GM04504 (cell line): ENCODE measurements at places on chromosomes 7 and 10.
A peak's percentile ranks its signal among the peaks of the same experiment; 100 is the strongest.

DNA sequence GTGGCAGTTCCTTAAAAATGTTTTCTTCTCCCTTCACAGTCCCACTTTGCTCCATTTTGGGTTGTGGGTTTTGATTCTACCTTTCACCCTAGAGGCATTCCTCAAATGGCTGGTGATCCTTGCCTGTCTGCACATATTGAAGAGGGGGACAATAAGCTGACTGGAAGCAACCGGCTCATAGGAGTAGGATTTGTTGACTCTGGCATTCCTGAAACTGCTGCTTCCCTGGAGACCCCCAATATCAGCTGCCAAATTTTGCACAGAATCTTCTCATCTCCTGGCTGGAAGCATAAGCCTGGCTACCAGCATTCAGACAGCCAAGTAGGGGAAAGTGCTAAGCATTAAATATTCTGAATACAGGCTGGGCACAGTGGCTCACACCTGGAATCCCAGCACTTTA is 53.7 kb downstream of the KIF5B start:
- no peak for DNase-seq

- no peak for DNase-seq
Measured at GRCh38 chr10:132444877-132445351, 47.9 kb downstream of the PWWP2B start.

DNA sequence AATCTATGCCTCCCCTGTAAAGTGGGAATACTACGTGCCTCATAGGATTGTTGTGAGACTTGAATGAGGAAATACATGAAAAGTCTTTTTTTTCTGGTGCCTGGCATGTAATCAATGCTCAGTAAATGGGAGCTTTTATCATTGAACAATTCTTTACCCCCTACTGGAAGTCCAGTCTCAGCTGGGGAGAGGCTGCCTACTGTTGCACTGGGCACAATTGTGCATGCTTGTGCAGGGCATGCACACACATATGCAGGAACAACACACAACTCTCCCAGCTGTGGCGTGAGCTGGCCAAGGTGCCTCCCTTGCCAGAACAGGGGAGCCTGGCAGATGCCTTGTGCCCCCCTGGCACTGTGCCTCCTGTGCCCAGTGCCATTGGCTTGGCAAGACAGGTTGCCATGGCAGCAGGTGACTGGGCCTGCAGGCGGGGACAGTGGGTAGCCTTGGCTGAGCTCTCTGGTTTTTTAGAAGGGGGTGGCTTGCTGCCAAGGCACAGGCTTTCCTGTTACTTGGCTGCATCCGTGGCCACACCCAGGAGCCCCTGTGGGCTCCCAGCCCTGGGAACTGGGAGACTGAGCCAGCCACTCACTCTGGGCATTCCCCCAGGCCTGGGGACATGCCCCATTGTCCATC is 16.1 kb upstream of the PALD1 start:
- DNase-seq = no peak

- DNase-seq = peak; percentile 67
Measured at GRCh38 chr7:42238709-42239366, 1.8 kb upstream of the GLI3 start.

- DNase-seq = no peak
Measured at GRCh38 chr10:21993360-21994001, 10.0 kb downstream of the DNAJC1 start.

GRCh38 chr7:41933427-41933826 is 230.5 kb upstream of the INHBA start:
- DNase-seq = no peak

GRCh38 chr7:80584778-80585177 is 53.7 kb upstream of the CD36 start:
- no peak for DNase-seq

DNA sequence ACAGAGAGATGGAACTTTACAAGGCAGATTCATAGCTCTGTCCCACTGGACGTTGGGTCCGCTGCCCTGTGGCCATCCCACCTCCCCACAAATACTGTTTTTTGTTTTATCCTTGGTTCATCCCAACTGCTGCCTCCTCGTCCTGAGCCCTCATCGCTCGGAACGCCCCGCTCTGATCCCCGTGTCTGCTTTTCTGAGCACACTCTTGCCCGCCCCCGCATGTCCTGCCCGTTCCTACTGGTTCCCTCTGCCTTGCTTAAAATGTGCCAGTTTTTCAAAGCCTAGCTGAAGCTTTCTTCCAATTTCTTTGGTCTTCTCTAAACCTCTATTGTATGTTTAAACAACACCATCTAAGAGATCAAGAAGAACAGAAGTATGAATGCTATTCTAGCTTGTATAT is 19.4 kb downstream of the RNF32 start:
- DNase-seq = no peak

- DNase-seq = peak; percentile 77
Measured at GRCh38 chr10:99775850-99776249, 6.6 kb upstream of the ABCC2 start.

DNA sequence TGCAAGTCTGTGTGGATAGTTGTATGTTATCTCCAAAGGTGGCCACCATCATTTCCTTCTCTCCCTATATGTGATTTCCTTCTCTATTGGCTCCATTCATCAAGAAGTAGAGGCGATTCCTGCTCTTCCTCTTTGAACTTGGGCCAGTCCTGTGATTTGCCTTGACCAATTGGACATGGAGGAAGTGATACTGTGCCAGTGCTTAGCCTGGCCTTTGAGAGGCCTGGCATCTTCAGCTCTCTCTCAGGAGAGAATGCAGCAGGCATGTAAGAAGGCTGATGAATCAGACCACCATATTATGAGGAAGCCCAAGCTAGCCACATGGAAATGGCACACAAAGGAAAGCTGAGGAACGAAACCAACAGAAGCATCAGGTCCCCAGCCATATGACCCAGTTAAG is 195.0 kb upstream of the SVIL start:
- no peak for DNase-seq

DNA sequence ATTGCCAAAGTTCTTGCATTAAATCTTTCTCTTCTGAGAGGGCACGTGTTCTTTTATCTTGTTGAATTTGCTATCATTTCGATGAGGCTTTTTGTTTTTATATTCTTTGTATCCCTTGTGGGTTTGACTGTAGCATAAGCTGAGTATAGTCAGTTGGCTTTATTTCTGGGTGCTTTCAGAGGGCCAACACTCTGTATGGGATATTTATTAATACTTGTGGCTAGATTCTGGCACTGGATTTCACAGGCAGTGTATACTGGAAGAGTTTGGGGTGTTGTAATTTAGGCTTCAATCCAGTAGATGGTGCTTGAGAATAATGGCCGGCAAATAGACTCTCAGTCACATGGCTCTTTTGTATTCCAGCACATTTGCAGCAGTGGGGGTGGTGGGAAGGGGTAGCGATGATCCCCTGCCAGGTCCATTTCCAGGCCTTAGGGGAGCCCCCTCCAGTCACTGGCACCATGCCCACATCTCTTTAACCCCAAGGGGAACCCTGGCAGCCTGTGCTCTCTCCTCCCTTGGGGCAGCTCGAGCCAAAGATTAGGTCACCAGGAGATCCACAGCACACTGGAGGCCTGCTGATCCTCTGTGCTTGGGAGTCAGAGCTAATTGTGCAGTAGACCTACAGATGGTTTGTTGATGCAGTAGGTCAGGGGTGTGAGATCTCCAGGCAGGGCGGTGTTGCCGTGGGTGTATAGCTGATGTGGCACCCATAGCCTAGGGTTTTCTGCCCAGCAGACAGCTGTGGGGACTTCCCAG is 81.8 kb downstream of the PTPN20 start:
- peak; percentile 12 for DNase-seq

GRCh38 chr10:4285121-4285520 is 500.1 kb upstream of the KLF6 start:
- DNase-seq = no peak

DNA sequence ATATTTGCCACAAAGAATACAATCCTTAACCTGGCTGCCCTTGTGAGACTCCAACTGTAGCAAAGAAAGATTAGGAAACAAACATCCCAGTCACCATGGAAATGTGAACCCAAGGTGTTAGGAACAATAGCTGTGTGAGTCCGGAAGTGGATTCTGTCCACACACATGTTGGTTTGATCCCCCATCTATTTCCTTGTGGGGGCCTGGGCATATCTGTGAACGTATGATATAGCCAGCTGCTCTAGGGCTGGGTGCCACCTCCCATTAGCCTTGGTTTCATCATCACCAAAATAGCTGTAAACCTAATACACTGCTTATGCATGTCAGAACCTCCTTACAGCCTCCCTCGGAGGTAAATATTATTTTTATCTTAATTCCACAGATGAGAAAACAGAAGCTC is 26.4 kb downstream of the GRK5 start:
- no peak for DNase-seq

DNA sequence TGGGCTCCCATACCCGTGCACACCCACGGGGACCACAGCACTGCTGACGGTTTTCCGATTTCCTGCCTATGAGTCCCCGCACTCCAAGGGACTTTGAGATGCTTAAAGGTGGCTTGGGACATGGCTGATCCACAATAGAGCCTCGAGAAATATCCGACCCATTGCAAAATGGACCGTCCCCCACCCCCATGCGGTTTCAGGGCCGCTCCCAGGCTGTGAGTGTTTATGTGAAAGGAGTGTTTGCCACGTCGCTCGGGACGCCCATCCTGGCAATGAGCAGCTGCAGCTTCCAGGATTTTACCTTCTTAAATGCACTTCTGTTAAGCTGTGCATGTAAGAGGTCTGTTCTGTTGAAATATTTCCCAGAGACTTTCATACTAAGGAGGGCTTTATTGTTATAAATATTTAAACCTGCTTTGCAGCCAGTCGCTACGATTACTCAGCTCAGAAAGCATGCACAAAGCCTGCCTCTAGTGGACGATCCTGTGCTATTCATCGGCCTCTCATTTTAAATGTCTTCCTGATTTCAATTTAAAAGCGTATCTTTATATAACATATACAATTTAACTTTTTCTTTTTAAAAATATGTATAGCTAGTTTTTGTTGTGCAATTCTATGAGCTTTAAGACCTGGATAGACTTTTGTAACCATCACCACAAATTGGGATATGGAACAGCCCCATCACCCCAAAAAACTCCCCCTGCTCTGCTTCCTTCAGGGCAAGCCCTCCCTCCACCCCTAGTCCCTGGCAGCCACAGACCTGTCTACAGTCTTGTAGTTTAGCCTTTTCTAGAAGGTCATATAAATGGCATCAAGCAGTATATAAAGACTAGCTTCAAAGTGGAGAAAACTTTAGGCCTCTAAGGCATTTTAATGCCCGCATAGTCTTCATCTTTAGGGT is 418.3 kb downstream of the PAXIP1 start:
- no peak for DNase-seq

- DNase-seq = no peak
Measured at GRCh38 chr10:72588266-72588665, 37.6 kb downstream of the MICU1 start.

GRCh38 chr10:98135222-98135899 is 904 bp downstream of the R3HCC1L start:
- DNase-seq = no peak

- no peak for DNase-seq
Measured at GRCh38 chr10:62069452-62070178, 168.1 kb downstream of the ARID5B start.

GRCh38 chr7:155188821-155189581 is 108.7 kb upstream of the INSIG1 start:
- DNase-seq = no peak

- DNase-seq = no peak
Measured at GRCh38 chr7:54722026-54722425, 37.0 kb downstream of the SEC61G start.

GRCh38 chr10:106405141-106405540 is 759.4 kb downstream of the SORCS1 start:
- no peak for DNase-seq

DNA sequence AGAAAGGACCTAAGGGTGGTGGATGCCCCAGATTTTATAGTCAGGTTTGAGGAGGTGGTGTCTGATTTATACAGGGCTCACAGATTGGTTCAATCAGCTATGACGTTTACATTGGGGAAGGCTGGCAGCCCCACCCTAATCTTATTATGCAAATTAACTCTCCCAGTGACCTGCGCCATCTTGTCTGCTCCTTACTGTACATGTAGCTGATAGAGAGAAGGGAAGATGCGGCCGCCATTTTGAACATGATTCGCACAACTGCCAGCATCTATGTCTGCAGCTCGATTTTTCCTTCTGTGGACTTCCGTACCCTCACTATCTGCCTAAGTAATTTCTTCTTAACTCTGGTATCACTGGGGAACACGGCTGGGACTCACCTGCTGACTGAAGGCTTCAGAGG is 619.0 kb upstream of the DPP6 start:
- no peak for DNase-seq

DNA sequence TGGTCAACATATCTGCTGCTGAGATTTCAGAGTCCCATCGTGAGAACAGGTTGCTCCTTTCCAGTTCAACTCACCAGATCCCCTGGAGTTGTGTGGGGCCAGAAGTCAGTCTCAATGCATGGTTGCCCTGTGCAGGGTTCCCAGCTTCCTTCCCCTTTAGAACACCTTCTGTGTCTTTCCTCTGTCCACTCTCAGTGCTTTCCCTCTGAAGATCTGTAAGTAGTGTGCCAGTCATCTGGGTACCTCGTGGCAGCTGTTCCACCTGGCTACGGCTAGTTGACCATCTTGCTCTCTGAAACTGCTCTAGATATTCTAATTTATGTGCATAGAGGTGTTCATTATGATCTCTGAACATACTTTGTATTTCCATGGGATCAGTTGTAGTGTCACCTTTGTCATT is 36.1 kb upstream of the PRSS37 start:
- DNase-seq = no peak

GRCh38 chr10:28127881-28128280 is 129.0 kb upstream of the ODAD2 start:
- DNase-seq = no peak

- no peak for DNase-seq
Measured at GRCh38 chr10:88875081-88875480, 5.0 kb upstream of the STAMBPL1 start.

DNA sequence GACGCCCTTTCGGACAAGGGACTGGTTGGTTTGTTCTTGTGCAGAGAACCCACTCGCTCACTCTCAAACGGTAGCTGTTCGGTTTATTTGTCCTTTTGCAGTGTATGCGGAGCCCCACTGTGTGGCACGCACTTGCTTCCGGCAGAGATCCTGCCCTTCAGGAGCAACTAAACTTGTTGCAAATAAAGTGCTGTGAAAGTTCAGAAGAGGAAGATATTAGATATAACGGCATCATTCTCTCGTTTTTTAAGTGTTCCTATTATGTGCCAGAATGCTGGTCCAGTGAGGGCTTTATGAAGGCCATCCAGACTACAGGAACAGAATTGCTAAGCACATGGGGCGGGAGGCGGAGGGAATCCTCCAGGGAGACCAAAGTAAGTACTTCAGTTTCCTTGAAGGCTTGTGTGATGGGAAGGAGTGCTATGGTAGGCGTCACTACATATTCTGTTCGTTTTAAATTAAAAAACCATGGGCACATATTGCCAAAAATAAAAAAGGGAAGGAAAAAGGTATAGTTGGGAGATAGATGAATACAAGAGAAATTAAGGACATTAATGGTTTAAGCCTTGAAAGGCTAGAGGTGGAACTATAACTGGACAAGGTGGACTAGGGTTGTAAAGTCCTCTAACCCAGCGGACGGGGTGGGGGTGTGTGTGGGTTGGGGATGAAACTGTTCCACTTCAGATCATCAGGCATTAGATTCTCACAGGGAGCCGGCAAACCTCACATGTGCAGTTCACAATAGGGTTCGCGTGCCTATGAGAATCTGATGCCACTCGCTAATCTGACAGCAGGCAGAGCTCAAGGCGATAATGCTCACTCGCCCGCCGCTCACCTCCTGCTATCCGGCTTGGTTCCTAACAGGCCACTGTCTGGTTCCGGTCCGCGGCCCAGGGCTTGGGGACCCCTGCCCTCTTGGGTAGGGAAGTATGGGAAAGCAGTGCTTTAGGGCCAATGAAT is 704 bp upstream of the ERLIN1 start:
- DNase-seq = no peak

- DNase-seq = no peak
Measured at GRCh38 chr10:103021150-103021899, 103.2 kb downstream of the CNNM2 start.

GRCh38 chr10:102644066-102644645 is at the start of gene TRIM8:
TSS of gene TRIM8 (plus strand) at chr10:102644479. CDS start at chr10:102644618, 139 bp downstream.
- DNase-seq = no peak
